Hematopoietic multipotent progenitor cell treated with erythropoietin and hydrocortisone succinate and interleukin-3 and kit ligand, for 4 days (in vitro differentiated cells): ENCODE measurements at places on chromosomes 2 and 18.
A peak's percentile ranks its signal among the peaks of the same experiment; 100 is the strongest.

- DNase-seq, result no peak
Measured at GRCh38 chr2:239956818-239957261, 68.3 kb downstream of the NDUFA10 start.

DNA sequence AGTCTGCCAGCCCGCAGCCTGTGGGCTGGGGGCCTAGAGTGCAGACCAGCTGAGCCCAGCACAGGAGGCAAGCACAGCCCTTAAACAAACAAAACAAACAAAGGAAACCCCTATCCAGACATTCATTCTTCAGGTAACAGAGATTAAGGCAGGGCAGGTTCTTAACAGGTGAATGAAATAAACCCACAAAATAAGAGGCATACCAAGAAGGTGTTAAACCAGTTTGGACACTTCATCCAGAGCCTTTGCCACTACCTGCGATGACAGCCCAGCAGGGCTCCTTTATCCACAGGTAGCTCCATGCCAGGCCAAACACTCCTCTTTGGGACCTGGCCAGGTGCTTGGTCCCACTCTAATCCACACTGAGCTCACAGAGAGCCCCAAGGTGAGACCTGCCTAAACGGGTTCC lies 209.7 kb upstream of the SIX2 start:
- DNase-seq, result no peak

DNA sequence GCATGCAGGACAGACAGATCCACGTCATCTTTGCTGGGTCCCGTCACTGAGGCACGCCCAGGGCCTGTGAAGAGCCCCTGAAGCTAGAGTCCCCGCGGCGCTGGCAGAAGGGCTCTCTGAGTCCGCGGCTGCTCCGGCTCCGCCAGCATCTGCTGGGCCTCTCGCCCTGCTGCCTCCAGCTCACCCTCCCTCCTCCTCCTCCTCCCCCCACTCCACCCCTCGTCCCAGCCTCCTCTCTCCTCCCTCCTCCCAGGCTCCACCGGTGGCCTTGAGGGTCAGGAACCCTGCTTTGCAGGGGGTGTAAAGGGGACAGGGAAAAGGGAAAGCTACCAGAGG lies at the start of gene TNS1:
Gene TNS1, minus strand, starts transcription at position 151 of the 336 bp plus-strand sequence. Its CDS starts 123 bp downstream, at position 28.
- DNase-seq, result no peak

GRCh38 chr2:160751021-160751420 lies 257.4 kb upstream of the RBMS1 start:
- no peak for DNase-seq

DNA sequence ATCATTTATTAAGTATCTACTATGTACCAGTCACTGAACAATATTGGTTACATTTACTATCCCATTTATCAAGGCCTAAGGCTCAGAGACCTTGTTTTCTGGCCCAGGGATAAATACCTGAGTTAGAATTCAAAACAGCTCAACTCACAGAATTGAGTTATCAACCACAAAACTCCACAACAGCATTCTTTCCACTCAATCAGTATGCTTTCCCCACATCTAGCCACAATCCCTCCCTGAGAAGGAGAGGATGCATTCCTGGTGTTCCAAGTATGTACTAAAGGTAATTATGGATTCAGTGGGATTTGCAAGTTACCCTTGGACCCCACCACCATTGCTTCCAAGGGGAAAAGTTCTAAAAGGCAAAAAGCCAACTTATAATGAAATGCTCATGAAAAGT lies 104.2 kb upstream of the PID1 start:
- no peak for DNase-seq

- no peak for DNase-seq
Measured at GRCh38 chr2:71736091-71736861, 282.9 kb downstream of the DYSF start.

DNA sequence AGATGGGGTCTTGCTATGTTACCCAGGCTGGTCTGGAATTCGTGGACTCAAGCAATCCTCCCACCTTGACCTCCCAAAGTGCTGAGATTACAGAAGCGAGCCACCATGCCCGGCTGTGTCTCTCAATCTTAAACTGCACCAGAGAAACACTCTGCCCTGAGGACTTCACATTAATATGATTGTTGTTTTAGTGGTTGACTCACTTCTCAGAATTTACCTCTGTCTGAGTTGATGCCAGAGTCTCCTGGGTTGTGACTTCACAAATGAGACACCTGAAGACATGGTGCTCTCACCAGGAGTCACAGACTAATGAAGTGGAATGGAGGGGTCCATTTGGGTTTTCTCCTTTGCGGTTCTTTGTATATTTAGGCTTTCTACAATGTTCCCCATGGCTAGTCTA lies 61.0 kb upstream of the TGIF1 start:
- DNase-seq, result no peak

DNA sequence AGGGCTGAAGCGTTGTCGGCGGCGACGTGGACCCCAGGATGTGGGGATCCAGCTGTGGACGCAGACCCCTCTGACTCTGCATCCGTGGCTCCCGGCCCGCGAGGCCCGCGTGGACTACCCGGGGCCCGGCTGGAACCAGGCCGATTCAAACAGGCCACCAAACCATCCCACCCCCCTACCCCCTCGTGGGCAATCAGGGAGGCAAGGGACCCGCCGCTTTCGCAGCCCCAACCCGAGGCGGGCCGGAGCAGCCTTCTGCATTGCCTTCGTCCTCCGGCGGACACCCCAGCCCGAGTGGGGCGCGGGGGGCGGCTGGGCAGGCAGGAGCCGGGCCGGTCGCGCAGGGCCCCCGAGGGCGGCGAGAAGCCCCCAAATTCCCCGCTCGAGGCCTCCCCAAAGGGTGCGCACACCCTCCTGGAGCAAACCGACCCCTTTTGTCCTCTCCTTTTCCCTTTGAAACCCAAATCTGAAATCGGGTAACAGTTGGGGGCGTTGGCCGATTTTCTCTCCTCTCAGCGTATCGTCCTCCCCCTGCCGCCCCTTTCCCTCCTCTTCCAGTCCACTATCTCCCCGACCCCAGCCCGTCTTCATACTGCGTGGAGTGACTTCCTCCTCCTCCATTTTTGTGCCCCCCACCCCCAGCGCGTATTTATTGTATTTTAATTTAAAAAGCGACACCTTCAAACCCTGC lies 7.4 kb downstream of the SP9 start:
- DNase-seq, result peak; percentile 10

GRCh38 chr2:58983111-58983510 lies 742.0 kb upstream of the FANCL start:
- no peak for DNase-seq

DNA sequence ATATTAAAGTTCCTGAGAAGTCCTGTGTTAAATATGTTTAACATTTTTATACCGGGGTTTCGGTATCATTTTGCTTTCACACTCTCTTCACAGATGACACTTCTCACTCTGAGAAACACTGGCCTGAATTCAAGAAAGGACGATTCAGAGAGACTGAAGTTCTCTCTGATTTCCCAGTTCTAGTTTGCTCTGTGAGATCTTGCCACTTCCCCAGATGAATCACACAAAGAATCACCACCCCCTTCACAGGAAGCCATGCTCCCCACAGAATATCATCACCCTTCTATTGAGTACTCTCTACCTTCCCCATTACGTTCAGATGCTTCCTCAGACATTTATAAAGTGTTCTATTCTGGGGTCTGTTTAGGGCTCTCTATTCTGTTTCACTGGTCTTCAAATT lies 16.1 kb upstream of the CD207 start:
- peak; percentile 53 for DNase-seq

GRCh38 chr2:57848723-57849122 lies 197.9 kb upstream of the VRK2 start:
- DNase-seq, result no peak

- DNase-seq, result no peak
Measured at GRCh38 chr18:32975163-32975436, 202.3 kb upstream of the KLHL14 start.

DNA sequence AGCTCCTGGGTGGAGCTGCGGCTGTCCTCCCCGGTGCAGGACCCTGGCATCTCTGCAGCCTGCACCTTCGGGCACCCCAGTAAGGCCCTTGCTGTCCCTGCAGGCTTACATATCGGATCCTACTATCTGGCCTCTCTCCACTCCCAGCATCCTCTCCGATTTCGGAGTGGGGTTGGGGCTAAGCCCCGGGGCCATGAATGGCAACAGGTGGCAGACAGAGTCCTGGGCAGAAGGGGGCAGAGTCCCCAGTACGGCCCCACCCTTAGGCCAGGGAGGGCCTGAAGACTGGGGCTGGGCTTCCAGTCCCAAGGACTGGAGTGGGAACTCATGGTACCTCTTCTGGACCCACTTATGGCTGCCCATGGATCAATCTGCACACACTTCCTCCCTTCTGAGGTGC lies 180.4 kb upstream of the MC4R start:
- no peak for DNase-seq

- no peak for DNase-seq
Measured at GRCh38 chr2:220782609-220783113, 789.4 kb downstream of the EPHA4 start.

GRCh38 chr2:127479219-127479825 lies 47.0 kb downstream of the IWS1 start:
- DNase-seq, result peak; percentile 82

GRCh38 chr2:200042102-200042735 lies 86.8 kb downstream of the MAIP1 start:
- DNase-seq, result peak; percentile 20

- DNase-seq, result no peak
Measured at GRCh38 chr18:35508030-35508429, 10.3 kb upstream of the INO80C start.

DNA sequence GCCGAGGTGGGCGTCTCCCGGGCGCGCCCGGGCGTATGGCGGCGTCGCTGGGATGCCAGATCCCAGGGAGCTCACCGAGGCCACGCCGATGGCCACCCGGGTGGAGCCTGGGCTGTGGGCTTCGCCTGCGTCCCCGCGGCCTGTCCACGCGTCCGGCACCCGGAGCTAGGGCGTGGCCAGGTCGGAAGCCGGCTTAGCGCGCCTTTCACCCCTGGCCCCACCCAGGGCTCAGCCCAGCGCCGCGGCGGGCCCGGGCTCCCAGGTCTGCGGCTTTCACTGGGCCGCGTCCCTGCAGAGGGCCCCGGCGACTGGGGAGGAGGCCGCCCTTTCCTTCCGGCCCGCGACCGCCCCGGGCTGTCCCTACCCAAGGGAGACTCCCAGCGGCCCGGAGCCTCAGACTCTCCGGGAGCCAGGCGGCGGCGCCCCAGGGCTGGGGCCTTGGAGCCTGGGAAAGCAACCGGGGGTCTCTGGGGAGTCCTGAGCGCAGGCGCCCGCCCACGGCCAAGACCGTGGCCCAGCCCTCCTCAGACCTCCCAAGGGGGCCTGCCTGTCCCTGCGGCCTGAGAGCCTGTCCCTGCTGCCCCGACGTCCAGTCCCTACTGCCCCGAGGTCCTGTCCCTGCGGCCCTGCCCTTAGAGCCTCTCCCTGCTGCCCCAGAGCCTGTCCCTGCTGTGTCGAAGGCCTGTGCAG lies 36.3 kb upstream of the ITM2C start:
- peak; percentile 60 for DNase-seq
